ENCODE measurements at places on chromosomes 6 and 20. TPM values are rescaled to one million over a fixed set of nuclear protein-coding genes. Genes with fewer than 3 reads are reported as not detected.

The GPLD1 gene
- 0.75 TPM for total RNA-seq

The IMPG1 gene
- total RNA-seq = not detected

The DLL1 gene
- total RNA-seq = 1.6 TPM

The SPATA2 gene
- 7.3 TPM for total RNA-seq

The SSTR4 gene
- not detected for total RNA-seq

The C6orf118 gene
- not detected for total RNA-seq

The COL12A1 gene
- total RNA-seq = 106 TPM

The BPIFB1 gene
- not detected for total RNA-seq

The NR2E1 gene
- total RNA-seq = not detected

The ANGPT4 gene
- total RNA-seq = 0.12 TPM

The HLA-A gene
- 327 TPM for total RNA-seq

The CCN2 gene
- 1,253 TPM for total RNA-seq

GRCh38 chr20:4138056-4138455, 122.7 kb upstream of the RNF24 start:
- no peak for DNase-seq

DNA sequence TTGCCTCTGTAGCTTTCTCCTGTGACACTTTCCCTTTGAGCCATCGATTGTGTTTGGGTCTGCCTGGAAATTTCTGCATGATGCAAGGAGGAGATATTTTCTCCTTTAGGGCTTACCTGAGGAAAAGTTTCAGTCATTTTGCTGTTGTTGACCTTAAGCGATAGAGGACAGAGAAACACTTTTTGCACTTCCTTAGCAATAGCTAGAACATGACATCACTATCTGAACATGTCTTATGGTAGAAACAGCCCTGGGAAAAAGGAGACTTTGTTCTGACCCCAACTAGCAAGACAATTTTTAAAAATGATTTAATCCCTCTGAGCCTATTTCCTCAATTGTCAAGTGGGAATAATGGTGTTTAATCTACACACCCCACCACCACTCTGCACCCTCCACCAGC, 9.7 kb upstream of the FILIP1 start:
- DNase-seq = no peak

- DNase-seq = no peak
Observed at GRCh38 chr6:140830666-140831065, 1302.1 kb upstream of the GJE1 start.

- no peak for DNase-seq
Observed at GRCh38 chr20:15320941-15321340, 983.5 kb upstream of the FLRT3 start.

- no peak for DNase-seq
Observed at GRCh38 chr6:160912411-160912810, 79.2 kb upstream of the MAP3K4 start.

- DNase-seq = no peak
Observed at GRCh38 chr20:16353417-16353781, 219.8 kb downstream of the KIF16B start.

DNA sequence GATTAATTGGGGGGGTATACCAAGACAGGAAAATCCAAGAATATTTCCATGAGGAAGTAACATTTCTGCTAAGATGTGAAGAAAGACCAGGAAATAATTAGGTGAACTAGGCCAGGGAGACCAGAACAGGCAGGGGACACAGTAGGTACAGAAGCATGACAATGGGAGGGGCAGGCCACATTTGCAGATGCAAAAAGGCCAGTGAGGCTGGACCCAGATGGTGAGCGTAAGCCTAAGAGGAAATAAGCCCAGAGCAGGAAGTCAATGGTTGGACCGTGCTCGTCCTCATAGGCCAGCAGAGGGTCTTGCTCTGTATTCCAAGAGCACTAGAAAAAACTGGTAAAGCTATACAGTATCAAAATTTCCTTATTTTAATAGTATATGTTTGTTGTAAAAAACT, 9.4 kb downstream of the CEP162 start:
- DNase-seq = no peak

DNA sequence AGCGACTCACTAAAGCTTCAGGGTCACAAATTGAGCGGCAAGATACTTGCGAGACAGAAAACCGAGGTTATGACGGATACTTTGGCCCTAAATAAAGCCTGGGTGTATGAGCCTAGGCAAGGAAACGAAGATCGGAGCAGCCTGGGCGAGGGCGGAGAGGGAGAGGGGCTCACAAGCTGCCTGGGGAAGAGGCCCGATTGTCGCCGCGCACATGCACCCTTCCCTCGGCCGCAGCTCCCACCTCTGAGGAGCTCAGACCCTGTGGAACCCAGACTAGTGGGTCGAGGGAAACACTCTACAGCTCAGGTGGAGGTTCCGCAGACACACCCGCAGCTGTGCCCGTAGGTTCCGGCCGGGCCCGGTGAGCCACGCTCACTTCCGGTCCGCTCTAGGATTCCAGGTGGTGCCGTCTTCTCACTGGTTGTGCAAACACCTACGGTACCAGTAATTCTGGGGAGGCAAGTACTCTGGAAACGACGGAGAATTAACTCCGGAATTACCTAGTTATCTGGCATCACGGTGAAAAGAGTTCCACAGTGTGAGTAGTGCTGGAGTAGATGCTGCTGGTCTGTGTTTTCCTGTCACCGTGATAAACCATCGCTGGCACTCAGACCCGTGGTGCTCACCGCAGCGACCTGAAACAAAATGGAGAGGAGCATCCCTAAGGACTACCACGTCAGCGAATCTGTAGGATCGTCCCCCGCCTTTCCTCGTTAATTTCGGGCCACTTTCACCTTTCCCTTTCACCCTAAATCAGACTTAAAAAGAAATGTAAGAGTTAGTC, 61.5 kb downstream of the GPX5 start:
- peak; percentile 61 for DNase-seq

DNA sequence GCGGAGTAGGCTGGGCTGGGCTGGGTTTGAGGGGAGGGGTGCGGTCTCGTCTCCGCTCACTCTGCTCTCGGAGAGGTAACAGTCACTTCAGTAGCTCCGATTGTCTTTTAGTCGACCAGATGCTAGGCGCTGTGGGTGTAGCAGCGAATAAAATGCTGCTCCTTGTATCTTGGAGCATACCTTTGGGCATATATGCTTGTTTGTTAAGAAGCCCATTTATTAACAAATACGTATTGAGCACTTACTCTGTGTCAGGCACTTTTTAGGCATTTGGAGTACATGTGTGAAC, 545 bp downstream of the ACTR5 start:
- no peak for DNase-seq

DNA sequence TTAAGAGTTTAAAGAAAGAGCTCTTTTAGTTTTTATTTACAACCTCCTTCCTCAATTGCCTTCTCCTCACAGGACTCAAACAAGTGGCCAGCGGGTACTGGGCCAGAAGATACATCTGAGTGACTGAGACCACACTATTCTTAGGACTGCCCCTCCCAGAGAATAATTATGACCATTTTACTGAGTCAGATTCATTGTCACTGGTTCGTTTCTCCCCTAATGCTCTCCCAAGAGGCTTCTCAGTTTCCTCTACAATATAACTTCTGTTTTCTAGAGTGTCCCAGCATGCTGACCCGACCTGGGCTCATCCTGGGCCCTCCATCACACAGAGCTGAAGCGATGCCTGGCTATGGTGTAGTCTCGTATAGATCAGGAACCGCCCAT, 279.9 kb downstream of the CD83 start:
- no peak for DNase-seq

GRCh38 chr20:45308117-45308778, at the start of gene MATN4:
TSS of gene MATN4 (minus strand) at chr20:45308299. CDS start at chr20:45305582, 2,717 bp downstream.
- DNase-seq = no peak

DNA sequence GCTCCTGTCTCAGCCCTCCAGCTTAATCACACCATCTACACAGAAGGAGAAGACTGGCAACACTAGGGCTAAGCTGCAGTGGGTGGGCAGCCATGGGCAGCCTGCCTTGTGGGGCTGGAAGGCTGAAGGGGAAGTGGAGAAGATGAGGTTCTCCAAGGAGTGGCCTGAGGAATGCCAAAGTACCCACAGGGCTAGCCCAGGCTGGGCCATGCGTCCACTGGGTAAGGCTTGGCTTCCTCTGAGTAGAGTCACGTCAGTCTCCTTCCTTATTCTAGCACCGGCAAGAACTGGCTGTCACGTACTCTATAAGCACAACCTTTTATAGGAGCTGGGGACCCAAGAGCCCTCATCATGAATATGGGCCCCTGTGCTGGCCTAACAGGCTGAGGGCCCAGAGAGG, 110.6 kb upstream of the SIRPA start:
- DNase-seq = no peak

- DNase-seq = no peak
Observed at GRCh38 chr6:57342148-57342669, 24.8 kb downstream of the PRIM2 start.

GRCh38 chr6:37303891-37304503, 46.1 kb upstream of the TMEM217 start:
- DNase-seq = peak; percentile 29

DNA sequence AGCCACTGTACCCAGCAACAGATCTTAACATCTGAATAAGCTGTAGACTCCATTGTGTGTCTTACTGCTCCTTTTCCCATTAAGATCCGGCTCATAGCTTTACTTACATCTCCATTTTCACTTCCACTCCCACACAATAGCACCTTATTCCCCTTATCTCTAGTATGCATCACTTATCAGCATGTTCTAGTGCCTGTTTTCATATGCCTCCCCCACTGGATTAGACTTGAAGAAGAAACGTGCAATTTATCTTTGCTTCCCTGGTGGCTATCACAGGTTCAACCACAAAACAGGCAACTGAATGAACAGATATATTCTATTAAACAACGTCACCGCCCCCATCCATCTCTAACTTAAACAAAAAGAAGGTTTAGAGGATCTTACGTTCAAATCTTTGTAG, 12.1 kb downstream of the SSR1 start:
- DNase-seq = no peak

- peak; percentile 71 for DNase-seq
Observed at GRCh38 chr6:148720406-148720805, 26.4 kb upstream of the UST start.

GRCh38 chr6:149031859-149032598, 285.2 kb downstream of the UST start:
- peak; percentile 94 for DNase-seq

DNA sequence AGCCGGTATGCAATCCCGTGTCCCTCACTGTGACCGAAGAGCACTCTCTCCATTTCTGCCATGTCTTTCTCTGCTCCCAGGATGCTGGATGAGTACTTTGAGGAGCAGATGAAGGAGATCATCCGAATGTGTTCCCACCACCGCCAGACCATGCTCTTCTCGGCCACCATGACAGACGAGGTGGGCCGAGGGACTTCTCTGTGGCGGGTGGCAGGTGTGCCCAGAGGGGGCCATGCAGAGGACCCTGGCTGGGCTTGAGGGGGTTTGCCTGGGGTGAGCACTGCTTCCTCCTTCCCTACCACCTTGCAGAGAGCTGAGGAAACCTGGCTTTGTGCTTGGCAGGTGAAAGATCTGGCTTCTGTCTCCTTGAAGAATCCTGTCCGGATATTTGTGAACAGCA, 14.0 kb downstream of the DDX27 start:
- no peak for DNase-seq

- no peak for DNase-seq
Observed at GRCh38 chr20:56558968-56559367, 25.9 kb downstream of the FAM209B start.

- peak; percentile 9 for DNase-seq
Observed at GRCh38 chr20:48614593-48615274, 213.1 kb downstream of the PREX1 start.

- DNase-seq = no peak
Observed at GRCh38 chr6:47424436-47424836, 53.2 kb upstream of the CD2AP start.

DNA sequence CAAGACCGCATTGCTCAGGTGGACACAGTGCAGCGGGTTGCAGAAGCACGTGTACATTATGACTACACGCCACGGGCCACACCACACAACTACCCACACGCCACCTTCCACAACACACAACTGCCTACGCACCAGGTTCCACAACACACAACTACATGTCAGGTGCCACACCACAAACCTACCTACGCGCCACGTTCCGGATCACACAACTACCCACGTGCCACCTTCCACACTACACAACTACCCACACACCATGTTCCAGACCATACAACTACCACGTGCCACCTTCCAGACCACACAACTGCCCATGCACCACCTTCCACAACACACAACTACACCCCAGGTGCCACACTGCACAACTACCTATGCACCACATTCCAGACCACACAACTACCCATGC, 20.5 kb downstream of the THBS2 start:
- no peak for DNase-seq

GRCh38 chr6:167424060-167424673, 99.3 kb downstream of the TTLL2 start:
- DNase-seq = no peak

DNA sequence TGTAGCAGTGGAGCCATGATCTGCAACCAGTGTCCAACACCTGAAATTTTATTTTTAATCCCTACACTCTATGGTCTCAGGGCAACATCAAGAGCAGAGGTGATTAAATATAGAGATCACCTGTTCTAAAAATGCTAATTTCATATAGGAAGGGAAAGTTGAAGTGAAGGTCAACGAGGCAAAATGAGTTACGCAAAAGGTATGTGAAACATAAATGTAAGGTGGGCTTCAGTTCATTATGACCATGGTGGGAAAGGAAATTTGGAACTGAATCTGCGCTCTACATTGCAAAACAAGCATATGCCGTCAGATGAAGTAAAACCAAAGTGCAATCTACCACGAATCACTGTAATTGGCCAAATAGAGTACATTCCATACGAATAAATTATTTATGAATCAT, 35.2 kb upstream of the STMND1 start:
- no peak for DNase-seq

DNA sequence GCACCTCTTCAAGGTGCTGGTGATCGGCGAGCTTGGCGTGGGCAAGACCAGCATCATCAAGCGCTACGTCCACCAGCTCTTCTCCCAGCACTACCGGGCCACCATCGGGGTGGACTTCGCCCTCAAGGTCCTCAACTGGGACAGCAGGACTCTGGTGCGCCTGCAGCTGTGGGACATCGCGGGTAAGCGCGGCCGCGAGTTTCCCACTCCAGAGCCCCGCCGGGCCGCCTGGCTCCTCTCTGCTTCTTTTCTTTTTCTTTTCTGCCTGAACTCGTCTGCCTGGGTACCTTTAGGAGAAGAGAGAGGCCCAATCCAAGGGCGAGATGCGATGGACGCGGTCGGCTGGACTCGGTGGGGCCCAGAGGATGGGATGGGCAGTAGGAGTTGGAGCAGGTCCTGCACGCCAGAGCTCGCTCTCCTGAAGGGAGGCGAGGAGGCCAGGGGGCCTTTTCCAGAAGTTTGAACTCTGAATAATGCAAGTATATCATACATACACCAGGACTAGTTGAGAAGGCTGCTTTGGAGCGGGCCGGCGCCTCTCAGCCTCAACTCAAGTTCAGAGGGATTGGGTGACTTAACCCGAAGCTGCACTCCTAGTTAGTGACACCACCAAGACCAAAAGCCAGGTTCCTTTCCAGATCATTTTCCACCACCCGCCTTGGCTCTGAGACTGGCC, 445 bp downstream of the RAB32 start:
- DNase-seq = peak; percentile 52

GRCh38 chr6:129521946-129522345, 188.0 kb downstream of the ARHGAP18 start:
- DNase-seq = no peak

- DNase-seq = no peak
Observed at GRCh38 chr20:51183451-51183850, 160.5 kb upstream of the KCNG1 start.

All from astrocyte (in vitro differentiated cells and primary cell).